GM23338 (cell line): ENCODE measurements at places on chromosomes 1 and 21. TPM values are rescaled to one million over a fixed set of nuclear protein-coding genes. Genes with fewer than 3 reads are reported as not detected.
A peak's percentile ranks its signal among the peaks of the same experiment; 100 is the strongest.

GRCh38 chr21:46131588-46131837, 23.9 kb downstream of the FTCD start:
- no peaks in the 10 kb centered on the region for H3K4me1 ChIP-seq
- H3K36me3 ChIP-seq, result no peaks in the 10 kb centered on the region
- no peak overlapping the region for H3K4me3 ChIP-seq

GRCh38 chr1:169795687-169796086, 980 bp upstream of the METTL18 start:
- peak overlapping the region; percentile 74 for H3K27ac ChIP-seq
- DNase-seq, result peak; percentile 52
- no peaks in the 10 kb centered on the region; the same call in 1 of the 2 replicates for H3K36me3 ChIP-seq
- H3K4me3 ChIP-seq, result peak overlapping the region; percentile 87
- peaks cover 25% of the 10 kb centered on the region for H3K4me1 ChIP-seq
- no peaks in the 10 kb centered on the region for H3K27me3 ChIP-seq

Gene RYR2
- 6.7 and 10.0 TPM in 2 replicates for total RNA-seq

Gene NEK2
- total RNA-seq, result 19.1 and 24.9 TPM in 2 replicates

Gene DTL
- total RNA-seq, result 47.7 and 58.8 TPM in 2 replicates

GRCh38 chr1:8142955-8143629, 117.0 kb upstream of the ERRFI1 start:
- H3K36me3 ChIP-seq, result no peaks in the 10 kb centered on the region
- no peak overlapping the region for H3K4me3 ChIP-seq
- peaks cover 4% of the 10 kb centered on the region for H3K4me1 ChIP-seq
- no peak for DNase-seq

DNA sequence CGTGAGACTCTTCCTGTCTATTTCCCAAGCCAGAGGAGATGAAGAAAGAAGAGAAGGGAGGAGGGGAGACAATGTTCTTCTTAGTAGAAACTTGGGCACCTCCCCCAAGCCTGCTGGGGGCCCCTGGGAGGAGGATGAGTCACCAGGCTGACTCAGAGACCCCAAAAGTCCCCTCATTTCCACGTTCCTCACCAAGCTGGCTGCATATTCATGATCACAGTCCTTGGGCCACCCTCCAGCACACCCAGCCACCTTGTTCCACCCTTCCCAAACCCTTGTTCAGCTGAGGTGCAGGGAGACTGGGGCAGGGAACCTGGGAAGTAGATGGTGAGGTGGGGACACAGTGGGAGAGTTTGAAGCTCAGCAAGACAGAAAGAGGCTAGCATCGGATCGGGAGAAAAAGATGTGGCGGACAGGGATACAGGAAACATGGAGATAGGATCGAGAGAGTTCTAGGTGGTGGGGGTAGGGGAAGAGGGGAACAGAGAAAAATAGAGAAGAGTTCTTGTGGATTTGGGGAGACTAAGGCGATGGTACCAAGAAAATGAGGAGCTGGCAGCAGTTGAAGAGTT, 712 bp downstream of the RAB13 start:
- peak; percentile 56 for DNase-seq
- peaks cover 6% of the 10 kb centered on the region for H3K4me1 ChIP-seq
- H3K4me3 ChIP-seq, result peak overlapping the region; percentile 80
- H3K27me3 ChIP-seq, result no peaks in the 10 kb centered on the region

- H3K36me3 ChIP-seq, result peaks cover 13% of the 10 kb centered on the region; the same call in 1 of the 2 replicates
- DNase-seq, result no peak
- H3K4me3 ChIP-seq, result no peak overlapping the region
- no peaks in the 10 kb centered on the region for H3K27me3 ChIP-seq
- no peaks in the 10 kb centered on the region; the same call in 1 of the 2 replicates for H3K4me1 ChIP-seq
- H3K27ac ChIP-seq, result no peak overlapping the region
These were observed 48.6 kb downstream of the PRKACB start for GRCh38 chr1:84192681-84193080.

Gene PRAMEF25
- total RNA-seq, result not detected in 2 replicates

- no peaks in the 10 kb centered on the region for H3K27me3 ChIP-seq
- peaks cover 14% of the 10 kb centered on the region for H3K4me1 ChIP-seq
- no peak for DNase-seq
- no peak overlapping the region for H3K27ac ChIP-seq
- no peaks in the 10 kb centered on the region for H3K36me3 ChIP-seq
These were observed 290.3 kb downstream of the PTPRC start for GRCh38 chr1:198929111-198929604.
